ENCODE measurements at places on chromosomes 6 and 20.

GRCh38 chr6:27471365-27472115 is 1.4 kb downstream of the ZNF184 start:
- no peak for DNase-seq

DNA sequence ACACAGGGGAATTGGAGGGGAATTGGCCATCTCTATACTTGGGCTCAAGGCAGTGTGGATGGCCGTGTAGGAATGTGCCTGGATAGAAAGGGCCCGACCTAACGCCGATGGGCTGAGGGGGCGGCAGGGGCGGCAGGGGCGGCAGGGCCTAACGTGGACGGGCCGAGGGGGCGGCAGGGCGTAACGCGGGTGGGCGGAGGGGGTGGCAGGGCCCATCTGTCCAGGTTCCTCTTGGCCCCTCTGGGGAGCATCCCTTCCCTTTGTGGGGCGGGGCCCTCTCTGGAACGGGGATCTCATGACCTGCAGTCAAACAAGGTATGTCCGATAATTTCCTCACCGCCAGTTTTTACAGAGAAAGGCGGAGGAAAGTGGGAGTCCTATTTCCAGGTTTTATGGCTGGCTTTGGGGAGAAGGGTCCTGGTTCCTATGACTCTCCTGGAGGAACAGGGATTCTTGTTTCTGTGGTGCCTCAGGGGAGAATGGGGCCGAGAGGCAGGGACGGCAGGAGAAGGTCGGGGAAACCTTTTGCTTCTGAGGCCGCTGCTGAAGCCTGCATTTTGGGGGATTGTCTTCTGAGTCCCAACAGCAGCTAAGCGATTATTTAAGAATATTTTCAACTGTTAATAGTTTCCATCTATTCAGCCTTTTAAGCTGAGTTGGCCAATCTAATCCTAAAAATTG is 100.8 kb upstream of the FRMD1 start:
- no peak for DNase-seq

DNA sequence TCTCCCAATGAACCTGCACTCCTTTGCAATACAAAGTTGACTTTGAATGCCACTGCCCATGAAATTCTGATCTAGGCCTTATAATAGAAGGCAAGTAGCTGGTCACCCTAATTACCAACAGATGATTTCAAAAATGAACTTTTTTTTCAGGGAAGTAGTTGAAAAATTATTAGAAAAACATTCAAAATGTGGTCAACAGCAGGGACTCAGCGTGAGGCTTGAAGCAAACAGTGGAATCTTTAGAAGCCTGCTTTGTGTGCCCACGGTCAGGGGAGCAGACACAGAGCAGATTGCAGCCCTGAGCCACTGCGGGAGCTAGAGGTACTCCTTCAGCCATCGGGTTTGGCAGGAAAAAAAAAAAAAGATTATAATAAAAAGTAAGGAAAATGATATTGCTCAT is 87.1 kb upstream of the HEY2 start:
- DNase-seq, result no peak

DNA sequence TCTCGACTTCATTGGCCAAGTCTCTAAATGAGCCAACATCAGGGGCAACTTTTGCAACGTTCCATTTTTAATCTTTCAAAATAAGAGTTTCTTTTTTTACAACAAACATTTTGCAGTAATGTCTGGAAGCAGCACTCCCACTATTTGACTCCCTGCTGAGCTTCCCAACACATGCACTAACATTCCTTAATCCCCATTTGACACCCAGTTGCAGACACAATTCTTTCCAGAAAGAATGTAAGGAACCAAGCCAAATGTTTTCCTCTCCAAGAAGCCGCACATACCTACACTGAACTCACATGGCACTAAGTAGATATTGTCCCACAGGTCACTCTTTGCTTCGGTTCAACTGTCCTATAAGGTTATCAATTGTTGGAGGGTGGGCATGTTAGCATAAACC is 165.6 kb downstream of the GRM1 start:
- no peak for DNase-seq

DNA sequence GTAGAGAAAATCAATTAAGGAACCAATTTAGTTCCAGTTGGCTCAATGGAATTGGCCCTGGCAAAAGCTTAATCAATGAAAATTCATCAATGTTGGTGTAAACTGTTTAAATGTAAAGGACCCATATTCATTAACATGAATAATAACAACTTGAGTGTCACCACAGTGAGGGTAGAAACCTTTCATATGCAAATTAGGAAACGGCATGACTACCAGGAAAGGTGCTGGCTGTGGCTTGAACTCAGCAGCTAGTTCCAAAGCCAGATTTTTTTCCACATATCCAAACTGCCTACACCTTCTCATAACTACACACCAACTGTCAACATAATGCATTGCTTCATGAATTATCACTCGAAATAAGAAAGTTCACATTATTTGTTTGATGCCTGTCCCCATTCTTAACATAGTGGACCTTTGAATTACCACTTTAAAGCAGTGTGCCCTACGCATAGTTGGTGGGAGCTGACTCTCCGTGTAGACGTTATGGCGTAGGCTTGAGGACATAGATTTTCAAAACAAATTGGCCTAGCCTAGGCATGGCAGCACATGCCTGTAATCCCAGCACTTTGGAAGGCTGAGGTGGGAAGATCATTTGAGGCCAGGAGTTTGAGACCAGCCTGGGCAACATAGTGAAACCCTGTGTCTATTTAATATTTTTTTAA is 19.7 kb downstream of the PBOV1 start:
- no peak for DNase-seq

GRCh38 chr6:35427851-35428321 is 24.3 kb upstream of the FANCE start:
- no peak for DNase-seq

GRCh38 chr6:32116674-32117073 is 7.5 kb upstream of the TNXB start:
- DNase-seq, result no peak

- peak; percentile 27 for DNase-seq
Measured at GRCh38 chr20:61120595-61121515, 131.2 kb upstream of the CDH4 start.

DNA sequence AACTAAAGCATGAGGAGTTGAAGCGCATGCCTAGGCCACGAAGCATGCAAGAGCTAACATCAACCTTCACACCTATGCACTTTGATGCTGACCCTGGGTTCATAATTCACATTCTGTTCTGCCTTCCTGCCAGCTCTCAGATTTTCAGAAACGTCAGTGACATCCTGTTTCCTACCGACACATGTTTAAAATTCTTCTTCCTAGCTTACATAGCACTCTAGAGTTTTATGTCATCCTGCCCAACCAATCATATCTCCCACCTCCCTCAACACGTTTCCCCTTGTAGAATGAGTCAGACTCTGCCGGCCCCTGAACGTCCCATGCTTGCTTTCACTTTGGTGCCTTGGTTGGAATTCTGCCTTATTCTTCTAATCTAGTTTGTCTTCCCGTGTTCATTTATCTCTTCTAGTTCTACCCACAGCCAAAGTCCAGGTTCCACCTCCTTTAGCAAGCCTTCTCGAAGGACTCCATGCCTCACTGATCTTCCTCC is 97.2 kb upstream of the MAP7 start:
- peak; percentile 74 for DNase-seq

DNA sequence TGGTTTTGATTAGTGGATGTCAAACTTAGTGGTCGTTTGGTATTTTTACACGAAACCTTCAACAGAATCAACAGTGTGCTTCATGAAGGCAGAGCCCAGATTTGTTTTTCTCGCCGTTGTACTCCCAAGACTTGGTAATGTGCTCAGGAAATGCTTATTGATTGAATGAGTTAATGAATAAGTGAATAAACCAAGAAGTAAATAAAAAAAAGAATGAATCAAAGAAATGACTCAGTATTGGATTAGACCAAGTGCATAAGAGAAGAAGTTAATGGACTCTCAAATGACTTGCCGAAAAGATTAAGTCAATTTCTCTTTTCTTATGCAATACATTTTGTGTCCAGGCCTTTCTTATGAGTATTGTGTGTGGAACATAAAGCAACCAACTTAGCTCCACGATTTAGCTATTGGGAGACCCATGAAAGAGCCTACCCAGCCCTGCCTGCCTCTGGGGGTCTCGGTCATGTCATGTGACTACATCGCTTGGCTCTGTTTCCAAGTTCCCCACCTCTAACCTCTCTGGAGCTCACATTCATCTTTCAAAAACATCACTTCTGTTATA is 10.6 kb upstream of the FUCA2 start:
- DNase-seq, result no peak

DNA sequence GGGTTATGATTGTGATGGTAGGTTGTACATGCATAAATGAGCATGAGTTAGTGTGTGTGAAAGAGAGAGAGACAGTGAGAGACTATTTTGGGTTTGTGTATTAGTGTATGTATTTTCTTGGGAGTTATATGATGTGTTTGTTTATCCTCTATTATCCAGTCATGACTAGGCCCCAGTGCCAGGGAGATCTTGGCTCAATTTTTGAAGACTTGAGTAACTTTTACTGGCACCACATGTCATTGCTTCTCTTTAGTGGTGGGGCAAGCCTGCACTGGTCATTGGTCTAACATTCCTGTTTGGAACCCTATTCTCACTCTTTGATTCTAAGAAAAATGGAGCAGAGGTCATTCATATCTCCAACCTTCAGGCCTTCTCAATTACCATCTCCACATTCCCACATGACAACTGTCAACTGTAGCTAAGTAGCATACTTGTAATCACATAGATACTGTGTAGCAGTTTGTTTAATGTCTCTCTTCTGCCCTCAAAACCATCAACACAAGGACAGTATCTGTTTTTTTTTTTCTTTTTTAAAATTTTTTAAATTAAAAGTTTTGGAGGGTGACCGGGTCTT is 8.8 kb downstream of the L3MBTL1 start:
- DNase-seq, result no peak

- DNase-seq, result peak; percentile 51
Measured at GRCh38 chr20:19995220-19995863, 21.8 kb upstream of the NAA20 start.

GRCh38 chr20:46581391-46581790 is 30.9 kb upstream of the OCSTAMP start:
- no peak for DNase-seq

GRCh38 chr20:23060629-23061028 is 11.2 kb upstream of the THBD start:
- no peak for DNase-seq

DNA sequence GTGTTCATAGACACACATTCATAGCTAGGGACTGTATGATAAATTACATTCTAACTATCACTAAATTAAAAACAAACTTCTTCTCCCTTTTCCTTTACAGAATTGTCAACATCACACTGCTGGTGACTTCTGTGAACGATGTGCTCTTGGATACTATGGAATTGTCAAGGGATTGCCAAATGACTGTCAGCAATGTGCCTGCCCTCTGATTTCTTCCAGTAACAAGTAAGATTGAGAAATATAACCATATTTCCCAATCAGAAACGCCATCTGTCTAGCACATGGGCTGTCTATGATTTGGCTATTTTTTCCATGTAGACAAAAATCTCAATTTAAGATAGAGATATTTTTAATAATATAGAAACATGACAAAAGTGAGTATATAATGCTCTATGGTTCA is 367.7 kb downstream of the ARHGAP18 start:
- no peak for DNase-seq

- DNase-seq, result no peak
Measured at GRCh38 chr6:133945158-133945557, 7.9 kb upstream of the TBPL1 start.

GRCh38 chr20:4457566-4458543 is 263.9 kb upstream of the PRND start:
- DNase-seq, result no peak

DNA sequence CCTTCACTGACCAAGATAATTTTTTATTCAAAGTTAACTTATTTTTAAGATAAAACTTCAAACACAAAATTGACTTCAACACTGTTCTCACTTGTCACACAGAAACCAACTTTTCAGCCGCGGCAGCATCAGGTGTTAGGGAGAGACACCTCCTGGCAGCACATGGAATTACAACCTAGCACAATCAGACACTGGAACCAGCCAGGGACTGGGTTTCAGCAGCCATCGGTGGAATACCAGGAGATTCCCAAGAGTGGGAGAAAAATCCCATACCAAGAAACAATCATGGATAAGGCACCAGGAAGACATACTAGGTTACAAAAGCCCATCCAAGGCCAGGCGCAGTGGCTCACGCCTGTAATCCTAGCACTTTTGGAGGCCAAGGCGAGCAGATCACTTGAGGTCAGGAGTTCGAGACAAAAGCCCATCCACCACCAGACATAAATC is 70.0 kb downstream of the SNX5 start:
- peak; percentile 71 for DNase-seq

DNA sequence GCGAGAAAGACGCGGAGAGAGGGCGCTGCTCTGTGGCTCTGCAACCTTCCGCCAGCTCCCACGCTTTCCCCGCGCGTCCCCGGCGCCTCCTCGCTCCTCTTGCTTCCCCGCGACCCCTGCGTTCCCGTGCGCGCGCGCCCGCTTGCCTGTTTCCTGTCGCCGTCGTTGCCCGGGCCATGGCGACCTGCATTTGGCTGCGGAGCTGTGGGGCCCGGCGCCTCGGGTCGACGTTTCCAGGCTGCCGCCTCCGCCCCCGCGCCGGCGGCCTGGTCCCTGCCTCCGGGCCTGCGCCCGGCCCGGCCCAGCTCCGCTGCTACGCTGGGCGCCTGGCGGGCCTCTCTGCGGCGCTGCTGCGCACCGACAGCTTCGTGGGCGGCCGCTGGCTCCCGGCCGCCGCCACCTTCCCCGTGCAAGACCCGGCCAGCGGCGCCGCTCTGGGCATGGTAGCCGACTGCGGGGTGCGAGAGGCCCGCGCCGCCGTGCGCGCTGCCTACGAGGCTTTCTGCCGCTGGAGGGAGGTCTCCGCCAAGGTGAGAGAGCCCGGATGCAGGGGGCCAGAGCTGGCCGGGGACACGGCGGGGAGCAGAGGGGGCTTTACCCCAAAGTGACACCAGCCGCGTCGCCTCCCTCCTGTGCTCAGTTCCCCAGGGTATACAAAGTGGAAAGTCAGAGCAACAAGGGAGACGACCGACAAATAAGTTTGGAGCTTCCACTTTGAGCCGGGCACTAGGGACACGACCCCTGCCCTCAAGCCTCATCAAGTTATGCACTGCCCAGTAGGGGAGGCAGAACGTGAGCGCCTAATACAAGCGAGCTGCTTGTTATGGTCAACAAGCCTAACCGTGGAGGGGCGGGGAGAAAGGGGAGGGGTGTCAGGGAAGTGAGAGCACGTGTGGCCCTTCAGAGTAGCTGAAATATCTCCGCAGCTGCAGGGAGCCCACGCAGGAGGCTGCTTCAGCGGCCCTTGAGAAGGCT is at the start of gene ALDH5A1:
TSS of gene ALDH5A1 (plus strand) at position 149 of the 975 bp plus-strand sequence. CDS start at position 177, 28 bp downstream.
- DNase-seq, result peak; percentile 76

- DNase-seq, result no peak
Measured at GRCh38 chr6:20386218-20386617, 15.5 kb upstream of the E2F3 start.

DNA sequence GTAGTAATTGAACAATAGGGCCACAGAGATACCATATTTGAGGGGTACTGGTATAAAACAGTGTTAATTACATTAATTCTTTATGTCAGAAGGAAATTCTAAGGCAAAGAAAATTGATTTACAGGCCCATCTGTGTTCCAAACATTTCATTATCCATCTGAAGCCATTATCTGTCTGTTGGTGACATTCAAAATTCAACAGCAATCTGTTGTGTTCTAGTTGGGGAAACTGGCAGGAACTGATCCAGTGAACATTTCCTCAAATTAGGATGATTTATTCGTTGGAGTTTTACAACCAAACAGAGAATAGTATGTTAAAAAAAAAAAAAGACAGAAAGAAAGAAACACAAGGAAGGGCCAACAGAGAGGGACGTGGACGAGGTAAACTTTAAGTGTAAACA is 30.1 kb downstream of the HEBP2 start:
- no peak for DNase-seq

Measured in CD4-positive, alpha-beta T cell treated with Interleukin-10 for 1 hour (primary cell).